ENCODE measurements at places on chromosomes 5 and 9. TPM values are rescaled to one million over a fixed set of nuclear protein-coding genes. Genes with fewer than 3 reads are reported as not detected.

DNA sequence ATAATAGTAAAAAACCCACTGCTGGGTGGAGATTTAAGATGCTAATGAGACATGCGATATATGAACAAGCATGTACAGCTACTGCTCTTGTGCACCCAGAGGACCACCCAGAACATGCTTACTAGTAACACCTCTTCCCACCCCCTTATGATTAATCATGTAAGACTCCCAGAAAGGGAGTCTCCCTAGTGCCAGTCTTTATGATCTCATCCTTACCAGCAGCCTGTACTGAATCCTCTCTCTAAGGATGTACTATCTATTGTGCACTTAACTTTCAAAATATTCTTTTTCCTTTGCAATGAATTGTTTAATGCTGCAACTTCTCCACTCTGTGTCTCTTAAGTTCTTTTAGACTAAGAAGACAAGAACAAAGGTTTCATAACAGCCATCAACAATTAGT lies 9.1 kb upstream of the MAT2B start:
- DNase-seq = no peak

GRCh38 chr9:131799177-131799823 lies 59.4 kb upstream of the RAPGEF1 start:
- DNase-seq = no peak

DMRT2 gene
- not detected for total RNA-seq

- DNase-seq = no peak
Measured at GRCh38 chr5:35854248-35854647, 2.4 kb upstream of the IL7R start.

GRCh38 chr5:169112016-169112415 lies 188.9 kb downstream of the SLIT3 start:
- no peak for DNase-seq

CARTPT gene
- total RNA-seq = 20.0 TPM

- no peak for DNase-seq
Measured at GRCh38 chr5:150406103-150406722, 6.5 kb downstream of the CD74 start.

DNA sequence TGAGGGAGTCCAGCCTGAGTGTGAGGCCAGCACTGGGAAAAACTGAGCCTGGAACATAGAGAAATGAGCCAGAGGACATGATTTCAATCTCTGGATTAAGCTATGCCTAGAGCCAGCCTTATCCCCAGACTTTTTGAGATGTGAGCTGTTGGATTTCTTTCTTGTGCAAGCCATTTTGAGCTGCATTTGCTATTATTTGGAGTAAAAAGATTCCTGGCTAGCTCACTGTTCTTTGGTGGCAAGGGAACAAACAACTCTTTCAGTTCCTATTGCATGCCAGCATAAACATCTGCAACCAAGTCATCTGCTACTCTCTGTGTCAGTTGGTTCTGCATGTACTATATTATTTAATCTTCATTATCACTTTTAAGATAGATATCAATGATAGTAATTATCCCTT lies 70.1 kb upstream of the MAN2A1 start:
- DNase-seq = no peak

TAS2R1 gene
- not detected for total RNA-seq

- no peak for DNase-seq
Measured at GRCh38 chr5:60092671-60093422, 199.3 kb upstream of the PDE4D start.

GGTA1 gene
- total RNA-seq = 7.2 TPM

- no peak for DNase-seq
Measured at GRCh38 chr5:165405340-165405739, 1899.9 kb downstream of the MAT2B start.

- no peak for DNase-seq
Measured at GRCh38 chr9:69181908-69182353, 7.9 kb downstream of the TJP2 start.

CDKN2AIPNL gene
- total RNA-seq = 20.2 TPM

- DNase-seq = no peak
Measured at GRCh38 chr5:140298183-140298601, 4.7 kb downstream of the PFDN1 start.

MYMK gene
- total RNA-seq = not detected

DNA sequence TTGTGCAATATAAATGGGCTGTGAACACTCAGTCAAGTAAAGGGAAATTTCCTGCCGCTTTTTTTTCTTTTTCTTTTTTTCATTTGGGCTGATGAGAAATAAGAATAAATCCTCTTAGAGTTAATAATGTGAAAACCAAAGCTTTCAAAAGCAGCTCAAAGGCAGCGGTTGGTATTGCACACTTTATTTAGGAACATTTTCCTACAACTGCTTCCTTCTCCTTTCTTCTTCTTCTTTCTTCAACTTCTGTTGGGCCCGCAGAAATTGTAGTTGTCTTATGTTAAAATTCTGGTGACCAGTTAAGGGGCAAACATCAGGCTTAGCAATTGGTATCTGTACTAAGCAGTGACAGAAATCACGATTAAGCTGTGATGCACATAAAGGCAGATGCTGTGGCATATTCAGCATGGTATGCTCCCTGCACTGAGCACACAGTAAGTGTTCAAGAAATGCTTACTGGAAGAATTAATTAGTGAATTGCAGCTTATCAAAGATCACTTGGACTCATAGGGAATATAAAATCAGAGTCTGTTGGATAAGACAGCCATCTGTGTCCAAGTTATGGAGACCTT lies 85.4 kb downstream of the ANKRD55 start:
- DNase-seq = no peak

DNA sequence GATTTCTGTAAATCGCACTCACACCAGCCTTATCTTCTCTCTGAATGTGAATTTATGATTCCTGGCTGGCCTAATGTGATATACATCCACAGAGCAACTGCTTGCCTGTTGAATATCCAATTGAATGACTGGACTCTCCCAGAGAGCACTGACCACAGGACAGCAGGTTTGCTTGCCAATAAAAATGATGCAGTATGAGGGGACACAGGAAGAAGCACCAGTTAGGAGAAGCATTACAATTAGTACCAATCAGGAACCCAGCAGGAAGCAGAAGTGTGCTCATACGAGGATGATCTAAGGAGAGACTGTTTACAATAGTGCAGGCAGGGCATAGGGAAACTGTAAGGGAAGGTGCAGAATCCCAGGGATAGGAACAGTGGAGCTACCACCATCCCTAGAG lies 127.2 kb upstream of the ZNF366 start:
- no peak for DNase-seq

DNA sequence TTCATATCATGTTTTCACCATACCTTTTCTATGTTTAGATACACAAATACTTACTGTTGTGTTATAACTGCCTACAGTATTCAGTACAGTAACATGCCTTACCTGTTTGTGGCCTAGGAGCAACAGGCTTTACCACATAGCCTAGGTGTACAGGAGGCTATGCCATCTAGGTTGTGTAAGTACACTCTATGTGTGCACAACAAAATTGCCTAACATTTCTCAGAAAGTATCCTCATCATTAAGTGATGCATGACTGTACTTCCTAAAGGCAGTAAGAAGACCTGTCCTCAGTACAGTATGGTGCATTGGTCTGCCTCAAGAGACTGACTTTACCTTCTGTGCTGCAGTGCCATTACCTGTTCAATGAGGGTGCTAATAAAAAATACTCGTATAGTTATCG lies 7.9 kb downstream of the TXN start:
- DNase-seq = no peak

JADE2 gene
- 53.8 TPM for total RNA-seq

DNA sequence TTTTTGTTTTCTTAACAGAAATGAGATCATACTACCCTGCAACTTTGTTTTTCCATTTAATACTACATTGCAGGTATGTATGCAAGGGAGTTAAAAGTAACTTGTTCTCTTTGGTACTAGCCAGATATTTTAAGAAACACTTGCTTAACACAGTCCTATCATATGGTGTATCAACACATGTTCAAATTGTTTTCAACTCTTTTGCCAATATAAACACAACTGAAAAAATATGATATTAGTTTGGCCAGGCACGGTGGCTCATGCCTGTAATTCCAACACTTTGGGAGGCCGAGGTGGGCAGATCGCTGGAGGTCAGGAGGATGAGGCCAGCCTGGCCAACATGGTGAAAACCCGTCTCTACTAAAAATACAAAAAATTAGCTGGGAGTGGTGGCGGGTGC lies 41.6 kb downstream of the RNF38 start:
- no peak for DNase-seq

GRCh38 chr9:34179213-34180136 lies 632 bp downstream of the UBAP1 start:
- peak; percentile 66 for DNase-seq

PCDHGA7 gene
- 11.1 TPM for total RNA-seq

OTULINL gene
- 5.7 TPM for total RNA-seq

GRCh38 chr9:33228606-33229005 lies 11.4 kb upstream of the SPINK4 start:
- DNase-seq = no peak

GRCh38 chr5:141094481-141095262 lies at the start of gene PCDHB2:
Gene PCDHB2 (plus strand): TSS chr5:141094615. CDS start chr5:141094791, 176 bp downstream.
- DNase-seq = no peak

PCDHB12 gene
- total RNA-seq = 10.2 TPM

GRCh38 chr5:138622051-138622450 lies 46.9 kb upstream of the HSPA9 start:
- no peak for DNase-seq

GRCh38 chr5:140609126-140609525 lies 23.8 kb downstream of the CD14 start:
- DNase-seq = peak; percentile 75

SLC24A2 gene
- 0.81 TPM for total RNA-seq

DNA sequence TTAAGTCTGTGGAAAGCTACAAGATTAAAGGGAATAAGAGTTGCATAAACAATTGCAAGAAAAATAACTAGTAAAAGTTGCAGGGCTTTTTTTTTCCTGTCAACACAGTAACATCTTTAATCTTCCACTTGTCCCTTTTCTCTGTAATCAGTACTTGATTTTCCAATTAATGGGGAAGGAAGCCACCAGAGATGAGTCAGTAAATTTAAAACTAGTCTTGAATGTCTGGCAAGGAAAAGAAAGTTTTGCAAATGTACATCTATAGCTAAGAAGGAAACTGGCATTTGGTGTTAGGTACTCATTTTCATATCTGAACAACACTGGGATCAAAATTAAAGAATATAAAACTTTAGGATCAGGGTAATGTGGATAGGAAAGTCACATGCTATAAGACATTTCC lies 17.1 kb downstream of the DAP start:
- DNase-seq = no peak

- no peak for DNase-seq
Measured at GRCh38 chr9:109478665-109479380, 19.3 kb downstream of the PTPN3 start.

DNA sequence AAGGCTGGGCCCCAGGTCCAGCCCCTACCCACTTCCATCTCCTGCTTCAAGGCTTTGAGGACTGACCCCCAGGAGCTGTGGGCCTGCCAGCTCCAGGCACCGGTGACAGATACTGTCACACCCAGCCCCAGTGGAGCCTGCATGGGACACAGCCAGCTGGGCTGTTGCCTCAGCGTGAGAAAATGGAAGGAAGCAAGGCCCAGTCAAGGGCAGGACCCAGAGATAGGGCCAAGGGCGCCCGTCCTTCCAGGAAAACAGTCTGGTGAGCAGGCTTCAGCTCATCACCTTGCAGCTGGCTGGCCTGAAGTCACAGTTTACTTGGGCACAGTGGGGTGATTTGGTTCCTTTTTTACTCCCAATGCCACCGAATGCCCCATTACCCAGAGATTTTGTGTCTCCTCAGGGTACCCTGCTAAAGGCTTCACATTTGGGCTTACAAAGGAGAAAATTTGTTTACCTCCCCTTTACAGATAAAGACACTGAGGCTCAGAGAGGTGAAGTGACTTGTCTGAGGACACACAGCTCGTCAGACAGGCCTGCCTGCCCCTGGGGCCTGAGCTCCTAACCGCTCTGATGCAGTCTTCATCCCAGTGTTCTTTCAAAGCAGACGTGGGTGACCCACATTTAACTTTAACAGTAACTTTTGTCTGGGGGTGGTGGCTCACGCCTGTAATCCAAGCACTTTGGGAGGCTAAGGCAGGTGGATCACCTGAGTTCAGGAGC lies 21.5 kb upstream of the WDR38 start:
- DNase-seq = no peak

NMUR2 gene
- total RNA-seq = not detected

DNA sequence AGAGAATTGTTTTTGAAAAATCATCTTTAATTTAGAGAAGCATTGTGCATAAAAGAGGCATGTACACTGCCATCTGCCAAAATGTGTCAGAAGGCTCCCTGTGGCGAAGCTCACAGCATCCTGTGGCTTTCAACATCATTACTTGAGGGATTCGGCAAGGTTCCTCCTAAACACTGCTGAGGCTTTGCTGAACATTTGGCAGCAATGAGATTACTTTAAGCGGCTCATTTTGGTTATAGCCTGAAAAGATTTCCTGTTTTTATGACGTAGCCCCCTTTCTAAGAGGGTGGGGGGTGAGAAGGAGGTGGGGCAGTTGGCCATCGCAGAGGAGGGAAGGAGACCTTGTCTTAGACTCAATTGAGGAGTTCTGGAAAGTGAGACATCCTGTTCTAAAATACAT lies 469.4 kb downstream of the RASEF start:
- DNase-seq = no peak

DNA sequence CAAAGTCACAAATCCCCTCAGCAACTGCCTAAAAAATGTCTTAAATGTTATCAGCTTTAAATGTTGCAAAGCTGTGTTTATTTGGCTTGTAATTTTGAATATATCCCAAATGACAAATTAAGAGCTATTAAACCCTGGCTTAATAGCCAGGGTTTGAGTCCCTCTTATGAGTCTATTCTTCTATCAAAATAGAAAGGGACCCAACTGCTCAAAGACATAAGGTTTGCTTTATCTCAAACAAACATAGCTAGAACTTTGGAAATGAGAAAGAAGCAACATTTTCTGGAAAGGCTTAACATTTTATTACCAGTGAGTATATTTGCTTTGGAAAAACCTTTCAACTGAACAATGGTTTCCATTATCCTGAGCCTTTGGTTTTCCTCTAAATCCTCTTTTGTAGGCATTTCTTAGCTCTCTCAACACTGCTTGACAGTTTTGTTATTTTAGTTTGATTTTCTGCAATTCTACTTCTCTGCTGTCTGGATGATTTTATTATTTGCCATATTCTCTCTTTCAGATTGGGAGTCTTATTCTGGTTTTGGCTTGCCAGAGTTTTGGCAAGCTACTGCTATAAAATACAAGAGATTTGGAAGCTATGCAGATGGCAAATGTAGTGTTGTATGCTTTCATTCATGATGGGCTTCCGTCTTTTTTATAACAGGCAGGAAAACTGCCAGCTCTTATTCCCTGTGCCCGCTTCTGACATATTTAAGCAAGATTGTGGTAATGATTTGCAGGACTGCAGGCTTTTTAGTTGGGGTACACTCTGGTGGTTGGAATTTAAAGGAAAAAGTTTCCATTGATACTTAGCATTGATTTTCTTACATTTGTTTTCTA lies 734.9 kb downstream of the DTWD2 start:
- no peak for DNase-seq

- DNase-seq = no peak
Measured at GRCh38 chr5:42887575-42887974, 75.9 kb upstream of the SELENOP start.

TIMD4 gene
- total RNA-seq = not detected

DNA sequence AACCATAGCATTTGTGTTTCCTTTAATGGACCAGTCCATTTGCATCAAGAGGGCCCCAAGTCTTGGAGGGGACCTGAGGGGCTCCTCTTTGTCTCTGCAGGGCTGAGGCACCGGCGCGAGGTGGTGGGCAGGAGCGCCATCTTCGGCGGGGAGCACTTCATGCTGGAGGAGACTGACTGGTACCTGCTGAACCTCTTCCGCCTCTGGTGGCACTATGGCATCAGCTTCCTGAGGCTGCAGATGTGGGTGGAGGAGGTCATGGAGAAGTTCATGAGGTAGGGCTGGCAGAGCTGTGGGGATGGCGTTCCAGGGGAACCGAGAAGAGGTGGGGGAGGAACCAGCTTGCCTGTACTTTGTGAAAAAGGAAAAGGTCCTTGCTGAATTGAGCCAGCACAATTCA lies 6.1 kb downstream of the PCYOX1L start:
- no peak for DNase-seq

Data from sigmoid colon (tissue), 7 donors.